T-helper 2 cell treated with Interferon-gamma antibody and Interleukin-4, amounts not matched to agents 5 μg/mL and 100 μg/mL, for 36 hours (primary cell): ENCODE measurements at places on chromosomes 2 and 18.

DNA sequence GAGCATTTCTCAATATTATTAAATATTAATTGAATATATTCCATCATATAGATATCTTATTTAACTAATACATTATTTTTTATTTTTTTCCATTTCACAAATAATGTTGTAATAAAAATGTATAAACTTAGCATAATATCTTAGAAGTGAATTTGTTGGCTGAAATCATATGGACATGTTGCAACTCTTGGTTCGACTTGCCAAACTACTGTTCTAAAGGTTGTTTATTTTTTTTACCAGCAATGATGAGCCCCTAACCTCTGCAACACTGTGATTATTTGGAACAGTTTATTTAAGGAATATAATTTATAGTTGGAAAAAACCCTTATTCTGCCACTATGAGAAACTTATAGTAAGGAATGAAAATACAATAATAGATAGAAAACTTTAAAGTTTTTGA is 8.8 kb upstream of the NAB1 start:
- no peak for DNase-seq

DNA sequence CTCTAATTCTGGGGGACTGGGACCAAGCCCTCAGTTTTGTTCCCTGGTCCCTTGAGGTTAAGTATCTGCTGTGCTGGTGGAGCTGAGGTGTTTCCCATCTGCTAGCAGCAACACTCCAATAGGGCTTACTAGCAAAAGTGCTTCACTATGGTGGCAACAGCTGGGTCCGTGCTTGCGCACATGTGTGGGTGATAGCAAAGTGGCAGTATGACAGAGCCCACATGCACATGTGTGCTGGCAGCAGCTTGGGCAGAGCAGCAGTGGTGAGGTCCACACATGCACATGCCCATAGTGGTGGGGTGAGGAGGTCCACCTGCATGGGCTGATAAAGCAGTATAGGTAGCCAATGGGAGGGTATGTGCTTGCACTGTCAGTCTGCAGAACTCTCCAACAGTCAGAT is 1723.7 kb downstream of the SUCLG1 start:
- DNase-seq, result no peak

- no peak for DNase-seq
Measured at GRCh38 chr2:142536966-142537365, 340.5 kb upstream of the KYNU start.

DNA sequence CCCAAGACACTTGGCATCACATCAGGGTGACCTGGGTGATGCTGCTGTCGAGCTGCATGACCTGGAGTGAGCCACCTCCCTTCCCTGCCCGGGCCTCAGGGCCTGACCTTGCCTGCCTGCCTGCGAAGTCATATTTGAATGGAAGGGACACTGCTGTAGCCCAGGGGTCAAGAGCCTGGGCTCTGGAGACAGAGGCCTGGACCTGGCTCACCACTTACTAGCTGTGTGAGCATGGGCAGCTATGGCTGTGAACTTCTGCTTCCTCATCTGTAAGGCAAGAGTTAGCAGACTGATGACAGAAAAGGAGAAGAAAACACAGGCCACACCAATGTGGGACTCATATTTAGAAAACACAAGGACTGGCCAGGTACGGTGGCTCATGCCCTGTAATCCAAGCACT is 118.7 kb downstream of the ZFP36L2 start:
- no peak for DNase-seq

GRCh38 chr2:207930747-207931146 is 94.6 kb downstream of the PLEKHM3 start:
- no peak for DNase-seq

- no peak for DNase-seq
Measured at GRCh38 chr2:227301523-227301922, 23.5 kb upstream of the MFF start.

GRCh38 chr2:100197631-100198153 is 55.3 kb upstream of the AFF3 start:
- DNase-seq, result no peak
